ENCODE measurements at places on chromosomes 11 and 22.

GRCh38 chr11:43955381-43956118 lies 13.1 kb downstream of the C11orf96 start:
- DNase-seq: peak; percentile 62

DNA sequence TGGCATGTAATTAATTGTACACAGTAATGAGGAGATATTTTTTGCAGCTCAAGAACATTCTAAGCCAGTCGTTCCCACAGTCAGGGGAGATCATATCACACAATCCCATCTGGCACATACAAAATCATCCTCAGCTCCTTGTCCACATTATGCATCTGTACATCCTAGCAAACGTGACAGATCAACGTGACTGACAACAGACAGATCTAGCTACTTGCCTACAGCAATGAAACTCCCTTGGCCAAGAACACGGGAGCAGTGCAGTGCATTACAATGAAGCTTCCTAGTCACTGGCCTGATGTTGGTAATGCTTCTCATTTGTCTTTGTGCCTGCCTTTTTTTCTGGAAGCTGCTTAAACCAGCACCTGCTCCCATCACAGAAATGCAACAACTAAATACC lies 24.5 kb upstream of the GUCY1A2 start:
- no peak for DNase-seq

GRCh38 chr11:2213384-2213842 lies 41.8 kb upstream of the TH start:
- no peak for DNase-seq

- DNase-seq: no peak
These were observed 114.0 kb downstream of the ZNF280B start for GRCh38 chr22:22394591-22394990.

DNA sequence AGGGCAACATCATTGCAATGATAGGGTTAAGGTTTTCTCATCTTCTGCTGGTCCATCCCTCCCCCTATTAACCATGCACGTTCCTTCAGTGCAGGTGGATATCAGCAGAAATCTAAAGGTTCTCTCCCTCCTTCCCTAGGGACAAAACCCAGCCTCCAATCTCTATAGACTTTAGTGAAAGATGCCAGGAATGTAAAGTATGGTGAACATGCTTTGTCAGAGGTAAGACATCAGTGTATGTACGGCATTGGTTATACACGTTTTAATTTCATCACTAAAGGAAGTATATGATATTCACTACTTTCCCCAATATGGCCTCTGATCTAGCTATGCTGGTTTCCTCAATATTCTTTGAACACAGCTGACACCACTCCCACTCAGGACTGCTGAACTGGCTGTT lies 81.2 kb upstream of the LDLRAD3 start:
- no peak for DNase-seq

DNA sequence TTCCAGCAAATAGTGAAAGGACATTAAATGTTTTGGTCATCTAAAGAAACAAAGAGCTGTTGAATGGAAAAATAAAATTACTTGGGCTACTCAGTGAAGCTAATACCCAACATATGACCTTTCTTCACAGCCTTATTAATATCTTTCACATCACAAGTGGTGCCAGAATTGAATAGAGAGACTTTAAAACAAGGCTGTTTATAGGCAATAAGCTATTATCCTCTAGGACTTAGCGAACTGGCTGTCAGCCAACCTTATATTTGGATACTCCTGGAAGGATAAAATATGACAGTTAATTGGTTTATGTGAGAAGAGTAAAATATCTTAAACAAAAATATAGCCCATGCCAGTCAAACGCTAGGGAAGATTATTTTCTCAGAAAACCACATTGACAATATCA lies 225.5 kb upstream of the BLID start:
- DNase-seq: no peak

DNA sequence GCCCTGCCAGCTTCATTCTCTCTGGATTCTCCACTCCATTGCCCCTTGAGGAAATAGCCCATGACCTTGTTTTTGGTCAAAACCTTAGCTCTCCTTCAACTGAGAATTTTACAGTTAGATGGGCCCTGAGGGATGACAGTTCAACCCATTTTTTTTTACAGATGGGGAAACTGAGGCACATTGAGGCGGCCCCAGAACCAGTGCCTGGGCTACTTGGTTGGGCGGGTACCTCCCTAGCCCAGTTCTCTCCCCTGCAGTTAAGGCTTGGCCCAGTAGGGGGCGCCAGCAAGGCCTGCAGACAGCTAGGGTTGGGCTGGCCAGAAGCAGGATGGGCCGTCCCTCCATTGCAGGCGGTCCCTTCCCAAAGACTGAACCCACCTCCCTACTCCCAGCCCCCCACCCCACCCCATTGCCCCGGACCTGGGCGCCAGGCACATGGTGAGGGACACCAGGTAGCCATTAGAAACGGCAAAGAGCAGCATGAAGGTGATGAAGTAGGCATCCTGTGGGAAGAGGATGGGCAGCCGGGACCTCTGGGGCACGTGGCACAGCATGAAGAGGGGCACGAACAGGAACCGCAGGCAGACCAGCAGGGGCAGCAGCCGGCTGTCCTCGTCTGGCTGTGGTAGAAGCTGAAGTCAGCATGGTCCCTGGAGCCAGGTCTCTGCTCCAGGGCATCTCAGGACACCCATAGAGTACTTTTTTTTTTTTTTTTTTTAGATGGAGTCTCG lies 7.6 kb downstream of the SLC29A2 start:
- peak; percentile 49 for DNase-seq

GRCh38 chr11:38384568-38384967 lies 1786.5 kb upstream of the RAG2 start:
- DNase-seq: no peak

- DNase-seq: peak; percentile 26
These were observed 62.9 kb upstream of the CSNK2A3 start for GRCh38 chr11:11415901-11416300.

- DNase-seq: no peak
These were observed 5.9 kb upstream of the BATF2 start for GRCh38 chr11:65002706-65003105.

DNA sequence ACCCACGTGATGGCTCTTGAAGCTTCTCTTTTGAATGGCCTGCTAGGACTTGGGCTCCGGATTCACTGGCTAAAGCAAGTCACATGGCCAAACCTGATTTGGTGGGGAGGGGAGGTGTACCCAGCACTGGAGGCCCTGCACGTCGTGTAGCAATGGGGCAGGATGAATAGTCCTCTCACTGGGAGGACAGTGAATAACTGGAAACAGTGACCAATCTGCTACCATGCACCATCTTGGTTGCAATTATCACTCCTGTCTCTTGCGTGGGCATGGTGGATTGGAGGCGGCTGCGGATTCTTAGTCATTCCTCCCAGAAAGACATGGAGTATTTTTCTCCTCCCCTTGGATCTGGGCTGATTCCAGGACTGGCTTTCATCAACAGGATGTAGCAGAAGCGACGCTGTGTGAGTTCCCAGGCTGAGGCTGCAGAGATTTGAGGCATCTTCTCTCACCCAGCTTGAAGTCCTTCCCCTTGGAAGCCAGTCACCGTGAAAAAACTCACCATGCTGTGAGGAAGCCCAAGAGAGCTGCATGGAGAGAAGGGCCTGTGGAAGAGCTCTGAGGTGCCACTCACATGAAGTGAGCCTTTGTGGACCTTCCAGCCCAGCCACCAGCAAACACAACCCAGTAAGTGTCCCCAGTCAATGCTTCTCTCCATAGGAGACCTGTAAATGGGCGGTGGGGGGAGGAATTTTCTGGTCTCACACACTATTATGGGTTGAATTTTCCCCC lies 70.4 kb downstream of the IGLL1 start:
- peak; percentile 37 for DNase-seq

DNA sequence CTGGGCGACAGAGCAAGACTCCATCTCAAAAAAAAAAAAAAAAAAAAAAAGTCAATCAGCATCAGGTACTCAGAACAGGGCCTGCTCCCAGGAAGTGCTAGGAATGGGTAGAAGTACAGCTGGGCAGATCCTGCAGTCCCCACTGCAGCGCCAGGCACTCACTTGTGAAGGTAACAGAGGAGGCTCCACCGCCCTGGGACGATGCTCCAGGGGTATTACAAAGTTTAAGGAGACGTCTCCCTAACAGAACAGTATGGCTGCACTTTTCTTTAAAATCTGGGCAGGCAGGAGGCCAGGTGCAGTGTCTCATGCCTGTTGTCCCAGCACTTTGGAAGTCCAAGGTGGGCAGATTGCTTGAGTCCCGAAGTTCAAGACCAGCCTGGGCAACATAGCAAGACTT lies 1449.0 kb downstream of the BRD1 start:
- DNase-seq: no peak

DNA sequence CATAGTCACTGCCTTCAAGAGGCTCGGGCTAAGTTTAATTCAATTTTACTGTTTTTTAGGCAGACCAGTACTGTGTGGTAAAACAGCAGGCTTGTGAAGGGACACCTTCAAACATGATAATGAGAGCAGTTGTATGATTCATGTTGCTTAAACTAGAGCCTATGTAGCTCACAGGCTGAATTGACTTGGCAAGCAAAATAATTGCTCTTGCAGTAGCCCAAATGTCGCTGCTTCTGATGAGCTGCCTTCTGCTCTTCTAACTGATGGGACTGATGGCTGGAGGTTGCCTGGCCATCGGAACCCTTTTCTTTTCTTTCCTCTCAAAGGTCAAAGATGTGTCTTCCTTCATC lies 137.6 kb downstream of the MAML2 start:
- no peak for DNase-seq

- no peak for DNase-seq
These were observed 78.5 kb downstream of the LUZP2 start for GRCh38 chr11:24575392-24575791.

DNA sequence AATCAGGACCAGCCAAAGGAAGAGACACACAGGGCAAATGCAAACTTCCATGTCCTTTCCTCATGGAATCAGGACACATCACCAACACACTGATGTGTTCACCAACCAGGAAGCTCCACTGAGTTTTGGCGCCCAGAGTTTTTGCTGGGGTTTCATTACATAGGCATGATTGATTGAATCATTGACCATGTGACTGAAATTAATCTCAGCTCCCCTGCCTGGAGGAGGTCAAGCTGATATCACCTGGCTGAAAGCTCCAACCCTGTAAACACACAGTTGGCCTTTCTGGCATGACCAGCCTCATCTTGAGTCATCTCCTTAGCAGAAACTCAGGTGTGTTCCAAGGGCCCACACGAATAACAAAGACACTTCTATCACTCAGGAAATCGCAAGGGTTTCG lies 133.2 kb downstream of the TRIM29 start:
- DNase-seq: no peak

DNA sequence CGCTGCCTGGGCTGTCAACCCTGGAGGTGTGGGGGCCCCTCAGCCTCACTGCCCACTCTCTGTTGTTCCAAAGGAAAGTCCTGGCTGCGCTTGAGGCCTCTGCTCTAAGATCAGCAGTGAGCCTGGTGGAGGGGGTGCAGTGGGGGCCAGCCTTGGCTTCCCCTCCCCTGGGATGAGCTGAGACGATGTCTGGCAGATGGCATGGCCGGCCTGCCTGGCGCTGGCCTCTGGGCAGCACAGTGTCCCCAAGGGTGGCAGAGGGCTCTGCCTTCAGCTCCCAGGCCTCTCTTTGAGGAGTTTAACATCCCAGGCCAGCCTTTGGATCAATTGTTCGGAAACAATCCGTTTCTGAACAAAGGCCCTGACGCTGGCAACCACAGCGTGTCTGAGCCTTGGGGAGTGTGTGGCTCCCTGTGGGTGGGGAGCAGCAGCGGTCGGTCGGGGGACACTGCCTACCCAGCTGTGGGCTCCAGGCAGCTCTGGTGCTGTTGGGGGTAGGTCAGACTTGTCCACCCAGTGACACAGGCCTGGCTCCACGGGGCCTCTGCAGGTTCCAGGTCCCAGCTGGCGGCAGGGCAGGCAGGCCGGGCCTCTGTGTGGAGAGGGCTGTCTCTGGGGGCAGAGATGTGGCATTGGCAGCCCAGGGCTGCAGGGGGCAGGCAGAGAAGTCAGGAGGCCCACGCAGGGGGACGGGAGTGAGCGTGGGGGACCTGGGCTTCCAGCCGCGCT lies 12.1 kb downstream of the TSPAN4 start:
- no peak for DNase-seq

GRCh38 chr11:1481861-1482441 lies 4.6 kb downstream of the MOB2 start:
- DNase-seq: no peak

GRCh38 chr11:77384571-77384970 lies 83.1 kb upstream of the GDPD4 start:
- DNase-seq: no peak

DNA sequence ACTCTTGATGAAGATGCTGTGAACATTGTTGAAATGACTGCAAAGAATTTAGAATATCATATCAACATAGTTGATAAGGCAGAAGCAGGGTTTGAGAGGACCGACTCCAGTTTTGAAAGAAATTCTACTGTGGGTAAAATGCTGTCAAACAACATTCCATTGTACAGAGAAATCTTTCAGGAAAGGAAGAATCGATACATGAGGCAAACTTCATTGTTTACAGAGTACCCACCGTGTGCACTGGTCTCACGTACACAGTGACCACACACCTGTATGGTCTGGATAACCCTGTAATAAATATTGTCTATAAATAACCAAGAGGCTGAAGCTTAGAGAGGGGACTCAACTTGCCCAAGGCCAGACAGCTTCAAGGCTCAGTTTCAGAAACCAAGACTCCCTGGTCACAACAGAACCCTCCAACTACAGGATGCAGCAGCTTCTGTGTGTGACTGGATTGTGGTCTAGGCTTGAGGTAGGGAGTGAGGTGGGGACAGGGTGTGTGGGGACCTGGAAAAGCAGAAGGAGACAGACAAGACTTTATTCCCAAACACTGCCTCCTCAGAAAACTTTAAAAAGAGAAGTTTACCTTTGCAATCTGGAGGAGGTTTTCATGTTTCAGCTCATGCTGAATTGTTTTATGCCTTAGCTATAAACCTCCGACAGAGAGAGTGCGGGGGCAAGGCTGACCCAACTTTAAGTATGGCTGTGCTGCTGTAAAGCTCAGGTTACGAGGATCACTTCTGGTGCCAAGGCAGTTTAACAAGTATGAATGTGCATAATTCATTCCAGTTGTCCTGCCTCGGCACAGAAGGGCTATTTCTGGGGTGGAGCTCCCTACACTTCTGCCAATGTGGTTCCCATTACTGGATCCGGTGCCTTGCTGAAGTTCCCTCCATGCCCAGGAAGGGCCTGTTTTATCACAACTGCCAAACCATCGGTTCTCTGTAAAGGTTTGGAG lies 372.6 kb upstream of the NARS2 start:
- peak; percentile 55 for DNase-seq

GRCh38 chr22:22603470-22603947 lies 40.9 kb upstream of the GGTLC2 start:
- no peak for DNase-seq

- DNase-seq: no peak
These were observed 72.4 kb upstream of the VSTM5 start for GRCh38 chr11:93922830-93923229.

- DNase-seq: no peak
These were observed 12.4 kb downstream of the SLC25A18 start for GRCh38 chr22:17575681-17576080.

DNA sequence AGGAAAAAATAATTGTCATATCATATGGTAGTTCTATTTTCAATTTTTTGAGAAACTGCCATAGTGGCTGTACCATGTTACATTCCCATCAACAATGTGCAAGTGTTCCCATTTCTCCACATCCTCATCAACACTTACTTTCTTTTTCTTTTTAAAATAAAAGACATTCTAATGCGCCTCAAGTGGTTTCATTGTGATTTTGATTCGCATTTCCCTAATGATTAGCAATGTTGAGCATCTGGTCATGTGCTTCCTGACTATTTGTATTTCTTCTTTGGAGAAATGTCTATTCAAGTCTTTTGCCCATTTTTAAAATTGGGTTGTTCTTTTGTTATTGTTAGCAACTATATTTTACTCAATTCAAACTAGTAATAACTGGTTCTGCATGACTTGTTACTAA lies 8.4 kb downstream of the MCHR1 start:
- DNase-seq: no peak

All from GM03348 (cell line).